ENCODE measurements at places on chromosomes 3 and 15.

DNA sequence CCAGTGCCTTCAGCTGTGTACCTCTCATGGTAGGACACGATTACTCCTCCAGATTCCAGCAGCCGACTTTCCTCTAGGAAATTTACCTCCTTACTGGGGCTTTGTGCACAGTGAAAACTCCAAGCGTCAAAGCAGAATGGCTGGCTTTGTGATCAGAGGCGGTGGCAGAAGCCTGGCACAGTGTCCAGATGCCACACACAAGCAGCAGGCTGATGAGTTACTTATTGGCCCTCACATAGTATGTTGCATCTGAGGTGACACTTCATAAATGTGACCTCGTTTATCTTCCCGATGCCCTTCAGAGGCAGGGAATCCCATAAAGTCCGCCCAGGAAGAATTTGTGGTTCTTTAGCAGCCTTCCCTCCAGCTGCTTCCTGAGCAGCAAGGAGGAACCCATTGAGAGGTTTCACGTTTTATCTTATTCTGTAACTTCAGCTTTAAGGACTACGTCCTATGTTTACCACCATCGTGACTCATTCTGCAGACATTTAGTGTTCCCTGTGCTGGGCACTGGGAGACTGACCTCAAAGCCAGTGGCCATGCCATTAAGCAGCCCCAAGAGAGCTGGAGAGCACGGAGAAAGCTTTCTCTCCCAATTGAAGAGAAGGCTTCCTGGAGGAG is 107.1 kb upstream of the C15orf61 start:
- DNase-seq, result no peak

GRCh38 chr3:172687501-172687900 is 23.4 kb downstream of the NCEH1 start:
- no peak for DNase-seq

DNA sequence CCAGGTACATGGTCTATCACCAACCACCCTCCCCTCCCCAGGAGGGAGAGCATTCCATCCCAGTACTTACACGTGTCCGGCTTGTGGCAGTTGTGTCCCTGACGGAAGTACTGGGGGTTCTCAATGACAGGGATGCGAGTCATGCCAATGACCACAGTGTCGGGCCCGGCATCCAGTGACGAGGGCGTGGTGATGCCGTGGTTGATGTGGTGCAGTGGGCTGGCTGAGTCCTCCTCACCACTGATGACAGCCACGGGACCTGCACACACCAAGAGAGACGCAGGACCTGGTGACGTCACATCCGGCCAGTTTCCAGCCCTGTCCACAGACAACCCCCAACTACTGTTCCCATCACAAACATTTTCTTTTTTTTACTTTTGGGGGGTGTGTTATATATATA is 223.8 kb downstream of the NTRK3 start:
- DNase-seq, result no peak

- no peak for DNase-seq
Observed at GRCh38 chr3:50375258-50375931, 16.1 kb upstream of the TMEM115 start.

DNA sequence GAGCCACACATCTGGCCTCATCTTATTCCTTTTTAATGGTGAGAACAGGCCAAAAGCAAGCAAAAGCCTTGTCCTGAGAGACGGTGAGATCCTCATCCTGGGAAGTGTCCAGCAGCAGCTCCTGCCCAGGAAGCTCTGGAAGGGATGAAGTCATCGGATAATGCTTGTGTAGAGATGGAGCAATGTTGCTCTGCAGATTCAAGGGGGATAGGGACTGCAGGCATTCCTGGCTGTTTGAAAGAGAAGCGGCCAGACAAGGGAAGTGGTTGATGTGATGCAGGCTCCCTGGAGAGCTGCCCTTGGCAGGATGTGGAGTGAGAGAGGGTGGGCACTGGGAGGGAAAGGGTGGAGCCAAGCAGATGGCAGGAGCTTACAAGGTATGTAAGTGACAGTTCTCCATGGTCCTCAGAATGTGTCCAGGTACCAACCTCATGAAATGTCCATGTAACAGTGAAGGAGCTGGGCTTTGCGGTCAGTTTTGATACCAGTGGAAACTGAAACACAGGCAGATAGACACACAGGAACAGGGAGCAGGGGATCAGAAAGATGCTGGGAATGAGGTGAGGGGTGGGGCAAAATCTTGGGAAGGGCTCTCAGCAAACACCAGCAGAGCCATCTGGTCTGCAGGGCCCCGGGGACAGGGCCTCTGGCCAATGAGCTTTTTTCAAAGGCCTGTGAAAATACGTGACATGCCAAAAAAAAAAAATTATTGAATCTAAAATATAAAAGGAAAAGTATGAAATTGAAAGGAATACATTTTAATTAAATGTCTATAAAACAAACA is 32.2 kb upstream of the LACTB start:
- no peak for DNase-seq

DNA sequence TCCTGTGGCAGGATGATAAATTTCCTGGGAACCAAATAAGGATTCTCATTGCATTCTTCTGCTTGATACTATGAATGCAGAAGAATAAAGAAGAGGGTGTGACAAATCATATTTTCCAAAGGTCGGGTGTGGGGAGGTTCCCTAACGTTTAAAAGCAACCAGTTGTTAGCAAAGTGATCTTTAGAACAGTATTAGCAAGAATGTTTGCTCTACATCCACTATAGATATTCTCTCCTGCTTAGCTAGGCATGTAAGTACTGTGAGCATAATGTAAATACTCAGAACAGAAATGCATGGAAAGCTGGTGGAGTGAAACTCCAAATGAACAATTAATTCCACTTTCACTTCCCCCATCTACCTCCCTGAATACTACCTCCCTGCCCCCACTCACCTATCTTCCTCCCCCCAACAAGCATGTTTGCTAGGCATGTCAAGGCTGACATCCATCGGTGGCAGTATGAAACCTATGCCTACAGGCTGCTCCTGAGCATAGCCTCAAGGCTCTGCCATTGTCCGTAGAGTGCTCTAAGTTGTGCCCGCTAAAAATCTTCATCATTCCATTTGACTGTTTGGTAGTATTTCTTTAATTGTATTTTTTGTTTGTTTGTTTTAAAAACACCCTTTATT is 329.7 kb downstream of the TIGIT start:
- no peak for DNase-seq

DNA sequence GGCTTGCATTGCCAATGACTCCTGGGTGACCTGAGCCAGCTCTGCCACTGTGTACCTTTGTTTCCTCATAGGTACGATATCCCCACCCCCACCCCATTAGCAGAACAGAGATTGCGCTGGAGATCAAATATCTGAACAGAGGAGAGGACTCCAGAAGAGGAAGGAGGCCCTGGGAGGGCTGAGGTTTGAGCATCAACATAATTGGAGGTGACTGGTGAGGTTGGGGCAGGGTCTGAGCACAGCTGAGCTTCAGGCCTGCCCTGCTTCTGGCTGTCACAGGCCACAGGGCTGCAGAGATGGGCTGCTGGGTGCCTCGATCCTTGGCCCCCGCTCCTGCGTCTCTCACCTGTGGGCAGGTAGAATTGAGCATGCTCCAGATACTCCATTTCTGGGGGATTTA is 21.3 kb upstream of the CACNA2D2 start:
- DNase-seq, result no peak

- DNase-seq, result no peak
Observed at GRCh38 chr15:89051875-89052274, 36.4 kb upstream of the ABHD2 start.

DNA sequence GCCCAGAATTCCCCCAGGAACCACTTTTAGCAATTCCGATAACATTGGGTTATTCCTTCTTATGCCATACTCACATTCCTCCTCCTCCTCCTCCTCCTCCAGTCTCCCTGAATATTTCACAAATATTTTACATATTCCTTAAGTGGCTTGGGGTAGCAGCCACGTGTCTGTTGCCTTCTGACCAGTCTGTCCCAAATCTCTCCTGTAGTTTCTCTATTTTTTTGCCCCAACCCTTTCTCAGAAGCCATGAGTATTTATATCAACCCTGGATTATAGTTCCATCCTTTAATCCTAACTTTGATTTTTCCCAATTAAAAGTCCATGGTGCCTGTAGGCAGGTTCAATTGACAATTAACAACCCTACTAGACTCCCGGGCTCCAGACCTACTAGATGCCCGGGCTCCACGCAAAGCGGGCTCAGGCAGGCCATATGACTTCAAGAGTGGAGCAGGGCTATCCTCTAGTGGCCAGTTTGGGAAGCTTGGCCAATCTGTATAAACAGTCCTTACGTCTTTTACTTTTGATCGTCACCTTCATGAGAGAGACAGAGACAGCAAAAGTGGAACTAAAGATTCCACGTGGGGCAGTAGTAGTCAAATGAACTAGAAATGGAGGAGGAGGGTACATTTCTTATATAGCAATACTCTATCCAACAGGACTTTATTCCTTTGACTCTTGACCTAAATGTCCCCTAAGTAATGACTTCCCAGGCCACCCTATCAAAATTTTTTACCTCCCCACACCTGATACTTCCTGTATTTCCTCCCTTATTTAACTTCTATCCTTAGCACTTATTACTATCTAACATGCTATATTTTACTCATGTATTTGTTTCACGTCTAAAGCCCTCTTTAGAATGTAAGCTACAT is 69.7 kb downstream of the USF3 start:
- no peak for DNase-seq

GRCh38 chr3:101854608-101855304 is 5.4 kb downstream of the NFKBIZ start:
- DNase-seq, result no peak

- no peak for DNase-seq
Observed at GRCh38 chr3:41178576-41178975, 20.7 kb upstream of the CTNNB1 start.

DNA sequence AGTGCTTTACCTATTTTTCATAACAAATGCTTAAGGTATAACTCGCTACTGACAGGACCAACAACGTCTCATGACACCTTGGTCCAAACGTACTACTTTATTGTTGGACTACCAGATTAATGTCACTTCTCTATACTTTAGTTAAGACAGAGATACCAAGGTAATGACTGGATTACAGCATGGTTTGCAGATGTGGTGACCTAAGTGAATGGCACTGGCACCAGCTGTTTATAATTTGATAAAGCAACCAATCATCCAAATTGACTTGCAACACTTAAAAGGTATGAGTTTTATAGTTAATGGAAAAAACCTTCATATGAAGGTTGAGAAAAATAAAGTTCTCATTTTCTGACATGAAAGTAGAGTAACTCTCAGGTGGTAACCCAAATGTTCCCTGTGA is 209.0 kb downstream of the NEK10 start:
- no peak for DNase-seq

- DNase-seq, result no peak
Observed at GRCh38 chr3:168034152-168034928, 61.4 kb downstream of the GOLIM4 start.

- DNase-seq, result no peak
Observed at GRCh38 chr15:90190606-90191343, 10.4 kb upstream of the SEMA4B start.

DNA sequence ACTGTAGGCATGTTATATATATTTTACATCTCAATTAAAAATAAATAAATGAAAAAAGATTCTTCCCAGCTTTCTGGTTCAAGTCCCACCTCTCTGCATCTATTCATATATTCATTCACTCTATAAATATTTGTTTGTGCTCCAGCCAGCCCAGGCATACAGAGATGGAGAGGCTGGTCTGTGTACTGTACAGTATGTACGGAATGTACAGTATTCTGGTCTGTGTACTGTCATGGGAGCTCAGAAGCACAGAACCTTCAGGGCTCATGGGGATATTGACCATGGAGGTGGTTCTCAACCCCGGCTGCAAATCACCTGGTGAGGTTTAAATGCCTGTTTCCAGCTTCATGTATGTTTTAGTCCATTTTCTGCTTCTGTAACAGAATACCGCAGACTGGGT is 13.8 kb downstream of the CORO2B start:
- DNase-seq, result no peak

- no peak for DNase-seq
Observed at GRCh38 chr3:64954995-64955636, 267.3 kb upstream of the ADAMTS9 start.

DNA sequence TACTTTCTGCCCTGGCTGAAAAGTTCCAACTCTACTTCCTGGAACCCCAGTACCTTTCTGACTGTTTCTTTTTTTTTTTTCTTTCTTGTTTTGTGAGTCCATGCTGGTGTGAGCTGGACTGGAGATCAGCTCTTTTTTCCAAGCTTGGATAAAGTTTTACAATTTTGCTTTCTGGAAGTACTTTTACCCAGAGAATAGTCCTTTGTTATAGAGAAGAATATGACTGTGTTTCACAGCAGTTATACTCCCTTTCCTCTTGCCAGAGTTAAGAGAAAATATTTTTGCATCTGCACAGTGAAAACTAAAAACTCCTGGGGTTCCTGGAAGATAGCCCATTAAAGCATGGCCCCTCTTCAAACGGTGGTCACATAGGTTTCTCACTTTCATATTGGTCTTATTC is 1100.6 kb downstream of the OTOL1 start:
- DNase-seq, result no peak

- DNase-seq, result no peak
Observed at GRCh38 chr3:140588558-140588957, 89.3 kb upstream of the TRIM42 start.

DNA sequence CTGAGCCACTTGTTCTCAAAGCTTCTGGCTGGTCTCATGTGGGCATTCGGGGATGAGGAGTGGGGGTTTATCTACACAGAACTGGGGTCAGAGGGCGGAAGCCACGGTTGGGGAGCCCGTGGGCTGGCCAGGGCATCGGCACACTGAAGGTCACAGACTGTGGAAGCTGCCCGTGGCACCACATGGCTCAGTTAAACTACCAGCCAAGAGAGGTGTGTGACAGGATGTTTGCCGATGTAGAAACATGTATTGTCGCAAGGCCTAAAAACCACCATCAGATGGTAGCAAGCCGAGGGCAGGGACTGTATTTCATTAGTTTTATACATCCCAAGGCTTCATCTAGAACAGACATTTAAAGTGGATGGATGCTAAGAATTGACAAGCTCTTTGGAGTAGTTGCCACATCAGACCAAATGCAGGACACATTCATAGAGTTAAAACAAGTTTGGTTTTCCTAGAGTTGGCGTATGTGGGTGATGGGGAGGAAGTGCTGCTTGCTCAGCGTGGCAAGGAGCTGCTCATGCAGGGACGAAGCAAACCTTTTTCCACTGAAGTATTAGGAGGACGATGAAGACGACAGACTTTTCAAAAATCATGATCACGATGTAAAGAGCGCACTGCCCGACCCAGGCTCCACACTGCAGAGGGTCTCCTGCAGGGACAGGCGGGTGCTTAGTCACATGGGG is 9.6 kb upstream of the MUSTN1 start:
- DNase-seq, result no peak

DNA sequence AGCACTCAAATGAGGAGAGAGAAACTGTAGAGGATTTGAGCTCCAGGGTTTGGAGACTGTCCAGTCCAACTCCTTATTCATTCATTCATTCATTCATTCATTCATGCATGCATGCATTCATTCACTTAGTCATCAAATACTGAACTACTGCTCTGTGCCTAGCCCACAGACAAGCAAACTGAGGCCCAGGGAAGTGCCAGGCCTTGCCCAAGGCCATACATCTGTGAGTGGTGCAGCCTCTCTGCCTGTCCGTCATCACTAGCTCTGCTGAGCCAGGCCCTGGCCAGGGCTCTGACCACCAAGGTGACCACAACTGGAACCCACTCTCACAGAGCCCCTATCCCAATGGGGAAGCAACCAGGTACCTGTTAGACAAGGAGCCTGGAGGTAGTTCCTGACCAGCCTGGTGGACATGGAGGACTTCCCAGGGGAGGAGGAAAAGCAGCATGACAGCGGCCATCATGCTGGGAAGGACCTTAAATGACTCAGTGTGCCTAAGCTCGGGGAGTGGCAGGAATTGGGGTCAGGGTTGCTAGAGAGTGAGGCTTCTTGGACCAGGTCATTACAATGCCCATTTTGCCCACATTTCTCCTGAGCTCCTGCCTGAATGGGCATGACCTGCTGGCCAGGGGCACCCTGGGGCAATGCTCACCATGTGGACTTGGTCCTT is 27.5 kb upstream of the RPL29 start:
- no peak for DNase-seq

Measured in stimulated activated CD8-positive, alpha-beta memory T cell treated with anti-CD3 and anti-CD28 coated beads, Interleukin-4, amount 100 ng/mL, for 4 hours (primary cell).